Renal cortex interstitium (tissue), 15 donors: ENCODE measurements at places on chromosomes 7 and 10.

DNA sequence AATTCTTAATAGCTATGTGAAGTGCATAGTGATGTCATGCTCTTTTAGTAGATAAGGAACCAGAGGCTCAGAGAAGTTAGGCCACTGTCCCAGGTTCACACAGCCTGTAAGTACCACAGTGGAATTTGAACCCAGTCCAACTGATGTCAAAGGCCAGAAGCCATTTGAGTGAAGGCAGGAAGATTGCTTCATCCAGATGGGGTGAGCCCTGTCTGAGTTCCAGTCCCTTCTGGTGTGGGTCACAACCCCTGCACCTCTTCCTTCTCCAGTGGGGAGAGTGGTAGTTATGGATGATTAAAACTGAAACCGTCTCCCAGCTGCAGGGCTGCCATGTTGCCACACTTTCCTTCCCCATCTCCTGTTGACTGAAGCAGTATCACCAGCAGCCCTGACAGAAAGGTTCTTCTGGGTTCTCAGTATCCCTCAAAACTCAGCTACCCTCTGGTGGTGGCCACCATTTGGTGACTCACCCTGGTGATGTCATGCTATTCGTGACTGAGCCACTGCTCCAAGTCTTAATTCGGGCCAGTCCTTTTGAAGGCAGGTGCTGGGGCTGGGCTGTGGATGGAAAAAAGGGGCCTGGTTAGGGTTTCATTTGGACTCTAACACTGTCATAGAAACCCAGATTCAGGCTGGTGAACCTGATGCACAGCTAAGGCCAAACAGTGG lies 1.5 kb upstream of the C10orf95 start:
- DNase-seq = no peak

- no peak for DNase-seq
Measured at GRCh38 chr10:74213571-74214162, 62.6 kb downstream of the ADK start.

GRCh38 chr7:140375892-140376730 lies 22.2 kb downstream of the SLC37A3 start:
- no peak for DNase-seq

- no peak for DNase-seq
Measured at GRCh38 chr7:158650821-158651225, 53.8 kb downstream of the NCAPG2 start.

DNA sequence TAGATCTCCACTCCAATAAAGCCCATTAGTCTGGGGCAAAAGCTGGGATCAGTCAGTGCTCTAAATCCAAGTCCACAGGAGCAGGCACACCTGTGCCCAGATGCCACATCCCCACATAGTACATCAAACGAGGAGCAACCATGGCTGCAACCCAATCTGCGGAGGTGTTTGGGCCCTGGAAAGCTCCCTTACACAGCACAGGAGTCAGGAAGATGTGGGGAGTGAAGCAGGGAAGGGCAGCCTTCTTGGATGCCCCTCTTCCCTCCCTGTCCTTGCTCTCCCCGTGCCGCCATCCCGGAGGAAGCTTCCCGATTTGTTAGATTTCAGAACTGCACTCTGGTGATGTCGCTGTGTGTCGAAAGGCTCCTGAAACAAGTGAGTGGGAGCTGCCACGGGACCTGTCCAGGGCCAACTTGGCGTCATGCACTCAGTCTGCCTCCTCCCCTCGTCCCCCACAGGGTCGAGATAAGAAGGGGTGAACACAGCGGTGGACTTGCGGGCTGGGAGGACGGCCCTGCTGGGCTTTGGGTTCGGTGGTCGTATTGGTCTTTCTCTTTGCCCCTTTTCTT lies 230.6 kb upstream of the GRB10 start:
- DNase-seq = no peak

DNA sequence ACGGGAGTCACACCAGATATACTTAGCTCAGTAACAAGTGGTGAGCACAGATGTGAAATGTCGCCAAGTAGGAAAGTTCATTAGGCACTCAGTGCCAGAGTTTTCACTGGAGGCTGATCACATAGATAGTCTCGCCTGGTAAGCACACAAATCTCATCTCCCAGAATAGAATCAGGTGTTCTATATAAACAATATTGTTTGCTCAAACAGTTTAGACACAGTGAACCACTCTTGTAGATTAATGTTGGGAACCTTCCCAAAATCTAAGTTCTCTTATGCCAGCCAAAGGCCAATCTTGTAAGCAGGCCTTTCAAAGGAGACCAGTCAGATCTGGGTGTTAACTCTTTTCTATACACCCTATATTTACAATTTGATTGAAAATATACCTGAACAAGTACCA lies 716.5 kb upstream of the GRM3 start:
- DNase-seq = no peak

- DNase-seq = no peak
Measured at GRCh38 chr7:94307399-94308048, 87.2 kb upstream of the COL1A2 start.

GRCh38 chr7:7769710-7770627 lies 51.6 kb upstream of the RPA3 start:
- no peak for DNase-seq

DNA sequence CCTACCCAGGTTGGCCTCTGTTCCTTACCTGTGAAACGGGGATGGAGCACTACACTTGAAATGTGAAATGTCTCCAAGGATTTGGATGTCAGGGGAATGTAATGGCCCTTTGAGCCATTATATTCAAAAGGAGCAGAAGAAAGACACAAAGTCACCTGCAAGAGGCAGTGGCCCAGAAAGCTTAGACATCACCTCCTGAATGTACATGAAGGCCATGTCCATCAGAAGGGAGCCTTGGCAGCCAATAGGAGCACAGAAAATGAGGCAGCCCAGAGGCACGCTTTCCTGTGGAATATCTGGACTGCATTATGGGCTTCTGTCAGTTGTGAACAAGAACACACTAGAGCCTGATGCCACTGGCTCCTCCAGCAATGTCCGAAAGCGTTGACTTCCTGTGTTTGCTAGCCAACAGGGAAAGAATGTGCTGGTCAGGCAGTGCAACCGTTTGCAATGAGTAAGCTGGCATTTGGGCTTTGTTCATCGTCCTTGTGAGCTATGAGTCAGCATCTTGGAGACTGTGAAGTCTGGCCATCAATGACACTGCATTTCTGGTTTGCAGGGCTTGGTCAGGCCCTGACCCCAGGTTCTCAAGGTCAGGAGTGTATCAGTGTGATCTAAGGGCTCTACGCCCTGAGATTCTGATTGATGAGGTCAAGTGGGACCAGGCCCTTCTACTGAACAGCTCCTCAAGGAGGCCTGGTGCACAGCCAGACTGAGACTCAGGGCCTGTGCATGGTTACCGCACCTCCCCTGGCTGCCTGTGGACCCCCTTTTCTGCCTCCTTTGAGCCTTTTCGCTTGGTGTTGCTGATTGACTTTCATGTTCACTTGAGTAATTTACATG lies 222.4 kb downstream of the RPS24 start:
- no peak for DNase-seq

- DNase-seq = no peak
Measured at GRCh38 chr7:139813151-139813550, 15.9 kb upstream of the TBXAS1 start.

DNA sequence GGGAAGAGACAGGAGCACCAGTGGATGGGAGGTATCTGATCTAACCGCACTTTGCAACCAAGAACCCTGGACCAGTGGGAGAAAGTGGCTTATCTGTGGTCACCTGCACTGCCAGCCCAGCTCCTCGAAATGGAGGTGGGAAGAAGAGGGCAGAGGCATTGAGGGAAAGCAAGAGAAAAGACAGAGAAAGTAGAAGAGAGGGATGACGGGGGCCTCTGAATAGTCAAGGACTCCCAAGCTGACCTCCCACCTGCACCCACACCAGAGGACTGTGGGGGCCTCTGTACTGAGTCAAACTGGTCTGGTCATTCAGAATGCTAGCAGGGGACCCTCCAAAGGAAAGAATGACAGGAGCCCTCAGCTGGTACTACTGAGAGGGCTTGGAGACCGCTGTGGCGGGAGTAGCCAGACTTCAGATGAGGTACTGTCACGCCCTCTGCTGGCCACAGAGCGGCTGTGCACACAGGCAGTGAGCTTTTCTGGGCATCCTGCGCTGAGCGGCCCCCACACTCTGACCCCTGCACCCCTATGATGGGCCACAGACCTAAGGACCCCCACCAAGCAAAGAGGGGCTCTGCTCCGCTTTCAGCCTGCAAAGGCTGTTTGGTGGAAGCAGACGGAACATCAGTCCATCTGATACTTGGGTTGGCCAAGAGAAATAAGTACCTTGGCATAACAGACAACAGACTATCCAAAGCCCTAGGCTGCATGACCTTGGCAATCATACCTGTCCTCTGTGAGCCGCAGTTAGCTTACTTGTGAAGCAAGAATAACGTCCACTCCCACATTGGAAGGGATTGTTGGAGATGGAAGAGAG lies 112.9 kb downstream of the COL13A1 start:
- DNase-seq = peak; percentile 59

- DNase-seq = no peak
Measured at GRCh38 chr10:58220769-58221451, 46.8 kb downstream of the IPMK start.
